ENCODE measurements at places on chromosomes 7 and 10.

DNA sequence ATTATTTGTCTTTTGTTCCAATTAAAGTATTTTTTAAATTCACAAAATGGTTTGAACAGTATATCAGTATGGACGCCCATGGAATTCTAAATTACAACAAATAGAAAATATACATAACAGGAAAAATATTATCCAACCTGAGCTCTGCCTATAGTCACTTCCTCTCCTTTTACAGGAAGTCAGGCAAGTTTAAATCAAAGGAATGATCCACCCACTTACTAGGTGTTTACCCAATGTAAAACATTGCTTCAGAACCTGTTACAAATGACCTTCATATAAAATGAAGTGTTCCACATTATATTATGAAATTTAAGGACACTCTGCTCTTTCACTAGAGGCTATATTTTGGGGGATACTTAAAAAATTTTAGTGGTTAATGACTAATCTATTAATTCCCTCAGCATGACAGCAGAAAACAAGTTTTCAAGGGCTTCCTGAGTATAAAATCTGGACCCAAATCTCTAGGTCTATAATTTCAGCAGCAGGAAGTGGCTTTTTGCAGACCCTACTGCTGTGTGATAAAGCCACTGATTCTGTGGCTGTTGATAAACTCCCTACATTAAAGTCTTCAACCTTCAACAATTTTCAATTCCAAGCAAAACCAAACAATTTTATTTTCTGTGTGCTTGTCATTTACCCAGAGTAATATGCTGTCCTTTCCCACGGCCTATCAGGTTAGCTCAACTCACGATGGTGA, 722.6 kb downstream of the GATA3 start:
- no peak for DNase-seq

DNA sequence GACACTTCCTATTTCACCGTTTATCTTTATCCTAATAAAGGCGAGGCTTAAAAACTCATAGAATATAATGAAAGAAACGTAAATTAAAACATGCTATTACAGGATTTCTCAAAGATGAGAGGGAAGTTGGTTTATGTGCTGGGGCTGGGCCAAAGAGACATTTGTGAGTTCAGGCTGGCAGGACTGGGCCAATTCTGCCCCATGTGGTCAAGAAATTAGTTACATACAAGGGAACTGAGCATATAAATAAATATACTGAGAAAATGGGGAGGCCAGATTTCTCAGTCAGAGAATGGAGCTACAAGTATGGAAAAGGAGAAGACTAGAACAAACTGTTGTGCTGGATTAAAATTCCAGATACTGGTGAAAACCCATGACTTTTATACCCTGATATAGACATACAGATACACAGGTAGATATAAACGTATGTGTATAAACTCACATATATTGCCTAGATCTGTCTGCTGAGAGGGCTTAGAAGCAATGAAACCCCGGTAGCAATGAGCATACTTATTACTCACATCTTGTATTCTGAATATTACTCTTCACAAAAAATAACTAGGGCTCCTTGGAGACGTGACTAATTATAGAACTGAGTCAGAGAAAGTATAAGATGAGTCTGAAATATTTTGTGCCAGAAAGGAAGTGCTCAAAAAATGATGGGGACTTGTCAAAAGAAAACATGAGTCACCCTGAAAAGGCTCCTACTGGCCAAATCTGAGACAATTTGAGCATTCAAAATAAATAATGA, 155.7 kb upstream of the FGFR2 start:
- peak; percentile 91 for DNase-seq

GRCh38 chr7:29265208-29265923, 70.8 kb downstream of the CHN2 start:
- peak; percentile 29 for DNase-seq

DNA sequence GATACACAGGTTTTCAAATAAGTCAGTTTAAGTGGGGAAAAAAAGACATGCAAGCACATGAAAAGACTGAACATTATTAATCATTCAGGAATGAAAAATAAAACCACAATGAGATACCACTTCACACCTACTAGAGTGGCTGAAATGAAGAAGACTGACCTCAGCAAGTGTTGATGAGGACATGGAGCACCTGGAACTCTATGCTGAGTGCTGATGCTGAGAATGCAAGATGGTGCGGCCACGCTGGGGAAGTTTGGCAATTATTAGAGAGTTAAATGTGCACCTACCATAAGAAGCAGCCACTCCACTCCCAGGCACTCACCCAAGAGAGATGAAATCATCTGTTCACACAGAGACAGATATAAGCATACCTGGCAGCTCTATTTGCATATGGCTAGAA, 32.9 kb upstream of the ELFN1 start:
- DNase-seq, result no peak

DNA sequence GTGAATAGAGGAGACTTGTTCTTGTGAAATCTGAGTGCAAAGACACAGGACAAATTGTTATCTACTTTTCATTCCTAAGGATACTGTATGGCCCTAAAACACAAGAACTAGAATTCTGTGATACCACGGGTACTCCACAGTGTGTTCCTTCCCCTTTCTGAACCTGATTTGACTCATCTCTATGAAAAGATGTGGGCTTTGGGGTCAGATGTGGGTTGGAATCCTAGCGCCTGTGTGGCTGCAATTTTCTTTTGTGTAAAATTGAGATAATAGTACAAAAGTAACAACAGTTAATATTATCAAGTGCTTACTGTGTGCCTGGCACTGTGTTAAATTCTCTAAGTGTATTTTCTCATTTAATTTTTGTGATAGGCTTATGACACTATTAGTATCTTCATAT, 8.1 kb downstream of the SRGN start:
- no peak for DNase-seq

- DNase-seq, result no peak
Observed at GRCh38 chr7:1601956-1602355, 32.1 kb upstream of the PSMG3 start.

DNA sequence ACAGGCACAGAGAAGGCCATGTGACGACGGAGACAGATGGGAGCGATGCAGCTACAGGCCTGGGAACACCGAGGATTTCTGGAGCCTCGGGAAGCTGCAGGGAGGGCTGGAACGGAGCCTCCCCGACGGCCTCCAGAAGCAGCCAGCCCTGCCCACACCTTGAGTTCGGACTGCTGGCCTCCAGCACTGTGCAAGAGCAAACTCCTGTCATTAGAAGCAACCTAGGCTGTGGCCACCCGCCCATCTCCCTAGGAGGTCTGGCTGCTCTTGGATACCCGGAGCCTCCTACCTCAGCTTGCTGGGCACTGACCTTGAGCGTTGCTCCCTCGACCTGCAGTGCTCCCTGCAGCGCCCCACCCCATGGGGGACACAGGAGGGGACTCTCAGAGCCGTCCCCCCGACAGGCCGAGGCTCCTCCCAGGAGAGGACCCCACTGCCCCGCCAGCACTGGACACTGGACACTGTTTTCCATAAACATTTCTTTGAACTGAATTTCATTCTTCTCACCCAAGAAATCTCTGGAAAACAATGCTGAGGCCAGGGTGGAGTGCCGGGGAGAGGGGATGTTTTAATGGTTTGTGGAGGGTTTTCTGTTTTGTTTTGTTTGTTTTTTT, 22.5 kb upstream of the TNRC18 start:
- no peak for DNase-seq

DNA sequence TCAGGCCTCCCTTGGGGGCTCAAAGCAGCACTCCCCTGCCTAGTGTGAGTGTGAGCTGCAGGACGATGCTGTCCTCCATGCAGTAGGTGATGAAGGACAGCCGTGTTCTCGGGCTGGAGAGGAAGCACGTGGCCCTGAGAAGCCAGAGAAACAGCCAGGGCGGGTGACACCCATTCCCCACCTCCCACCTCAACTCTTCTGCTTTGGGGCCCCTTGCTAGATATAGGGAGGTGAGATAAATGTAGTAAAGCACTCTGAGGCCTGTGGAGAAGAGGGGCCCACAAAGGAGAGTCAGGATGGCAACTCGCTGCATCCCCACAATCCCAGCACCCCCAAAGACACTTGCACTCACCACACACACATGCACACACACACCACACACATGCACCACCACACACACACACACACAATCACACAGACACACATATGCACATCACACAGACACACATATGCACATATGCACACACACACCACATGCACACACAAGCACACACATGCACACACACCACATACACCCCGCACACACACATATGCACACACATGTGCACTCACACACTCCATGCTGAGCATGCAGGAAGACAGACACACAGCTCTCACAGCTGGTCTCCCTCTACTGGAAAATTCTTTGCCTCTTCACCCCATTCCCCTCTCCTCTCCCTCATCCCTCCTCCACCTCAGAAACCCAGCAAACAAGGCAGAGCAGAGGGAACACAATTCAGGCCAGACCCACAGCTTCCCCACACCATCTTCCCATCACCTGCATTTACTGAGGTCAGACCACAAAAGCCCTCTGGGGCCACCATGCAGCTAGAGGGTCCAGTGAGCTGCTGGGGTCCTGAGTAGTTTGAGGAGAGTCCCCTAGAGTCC, 30.5 kb downstream of the ANXA8 start:
- no peak for DNase-seq

- no peak for DNase-seq
Observed at GRCh38 chr10:32332299-32332750, 14.6 kb downstream of the EPC1 start.

DNA sequence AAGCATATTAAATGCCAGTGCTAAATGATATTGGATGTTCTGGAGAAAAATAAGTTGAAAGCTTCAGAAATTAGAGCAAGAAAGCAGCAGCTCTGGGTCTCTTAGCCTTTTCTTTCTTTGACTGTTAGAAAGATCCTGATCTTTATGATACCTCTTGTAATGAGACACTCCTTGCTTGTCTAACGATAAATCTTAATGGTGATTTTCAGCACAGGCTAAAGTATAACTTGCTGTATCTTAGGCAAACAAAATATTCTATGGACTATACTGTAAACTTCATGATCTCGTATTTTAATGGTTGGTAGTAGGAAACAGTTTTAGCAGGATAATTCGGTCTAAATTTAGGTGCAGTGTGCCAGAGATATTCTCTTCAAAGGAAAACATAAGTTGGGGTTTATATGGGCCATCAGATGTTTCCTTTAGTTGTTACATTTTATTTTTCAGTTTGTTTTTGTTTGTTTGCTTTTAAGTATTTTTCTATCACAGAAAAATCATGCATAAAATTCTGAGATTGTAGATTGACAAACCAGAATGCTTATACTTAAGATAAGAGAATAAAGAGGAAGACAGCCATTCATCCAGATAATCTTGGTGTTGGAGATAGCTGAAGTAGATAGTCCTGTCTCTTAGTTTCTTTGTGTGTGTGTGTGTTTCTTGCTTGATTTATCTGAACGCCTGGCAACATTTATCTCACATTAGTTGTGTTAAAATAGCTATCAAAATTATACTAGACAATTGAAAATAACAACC, 4.7 kb downstream of the CASD1 start:
- DNase-seq, result no peak

DNA sequence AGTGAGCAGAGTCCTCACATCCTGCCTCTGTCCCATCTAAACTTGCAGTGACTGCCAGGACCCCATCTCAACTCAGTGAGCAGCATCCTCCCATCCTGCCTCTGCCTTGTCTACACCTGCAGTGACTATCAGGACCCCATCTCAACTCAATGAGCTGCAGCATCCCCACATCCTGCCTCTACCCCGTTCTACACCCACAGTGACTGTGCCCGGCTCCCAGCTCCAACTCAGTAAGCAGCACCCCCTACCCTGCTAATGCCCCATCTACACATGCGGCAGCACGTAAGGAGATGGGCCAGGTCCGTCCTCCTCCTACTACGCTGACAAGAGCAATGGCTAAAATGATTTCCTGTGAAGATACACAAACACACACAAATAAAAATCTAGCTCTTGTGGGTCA, 65.5 kb downstream of the TNS3 start:
- DNase-seq, result no peak

- DNase-seq, result no peak
Observed at GRCh38 chr10:47334466-47335295, 12.4 kb downstream of the GDF2 start.

- no peak for DNase-seq
Observed at GRCh38 chr10:110378533-110379108, 73.9 kb upstream of the SMNDC1 start.

- peak; percentile 89 for DNase-seq
Observed at GRCh38 chr10:15789793-15790525, 70.2 kb upstream of the ITGA8 start.

- peak; percentile 65 for DNase-seq
Observed at GRCh38 chr10:77188521-77188920, 449.1 kb downstream of the KCNMA1 start.

DNA sequence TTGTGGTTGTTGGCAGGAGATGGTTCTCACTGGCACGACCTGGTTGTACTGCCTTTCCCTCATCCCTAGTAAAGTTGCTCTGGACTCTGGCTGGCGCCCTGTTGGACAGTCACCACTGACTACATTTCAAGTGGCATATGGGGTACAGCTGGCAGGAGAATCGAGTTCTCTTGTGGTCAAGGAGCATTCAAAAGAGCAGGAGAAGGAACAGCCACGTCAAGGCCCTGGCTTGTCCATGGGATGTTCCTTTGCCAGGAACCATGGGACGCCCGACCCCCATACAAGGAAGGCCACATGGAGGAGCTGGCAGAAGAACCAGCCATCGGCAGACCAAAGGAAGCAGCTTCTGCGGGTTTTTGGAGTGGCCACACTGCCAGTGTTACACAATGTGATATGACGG, 87.0 kb upstream of the SLC25A13 start:
- no peak for DNase-seq

DNA sequence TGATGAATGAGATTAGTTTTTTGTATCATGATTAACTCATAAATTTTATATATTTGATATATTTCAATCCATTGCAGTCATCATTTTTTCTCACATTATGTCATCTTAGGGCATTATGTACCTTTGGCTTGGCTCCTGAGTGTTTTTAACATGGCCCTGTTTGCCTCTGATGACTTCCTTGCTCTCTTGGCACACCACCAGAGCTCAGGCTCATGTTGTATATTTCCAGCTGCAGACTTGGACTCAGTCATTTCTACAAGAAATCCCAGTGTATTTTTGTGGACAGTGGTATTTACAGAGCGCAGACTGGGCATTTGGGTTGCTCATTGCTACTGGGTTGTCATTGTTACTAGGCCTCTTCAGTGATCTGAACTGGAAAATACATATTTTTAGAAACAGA, 188.5 kb downstream of the ADRA2A start:
- DNase-seq, result no peak

- no peak for DNase-seq
Observed at GRCh38 chr7:149355390-149356048, 93.5 kb downstream of the ZNF783 start.

- no peak for DNase-seq
Observed at GRCh38 chr7:158705234-158705850, 738 bp upstream of the NCAPG2 start.

- no peak for DNase-seq
Observed at GRCh38 chr7:1233333-1234048, 819 bp downstream of the UNCX start.

DNA sequence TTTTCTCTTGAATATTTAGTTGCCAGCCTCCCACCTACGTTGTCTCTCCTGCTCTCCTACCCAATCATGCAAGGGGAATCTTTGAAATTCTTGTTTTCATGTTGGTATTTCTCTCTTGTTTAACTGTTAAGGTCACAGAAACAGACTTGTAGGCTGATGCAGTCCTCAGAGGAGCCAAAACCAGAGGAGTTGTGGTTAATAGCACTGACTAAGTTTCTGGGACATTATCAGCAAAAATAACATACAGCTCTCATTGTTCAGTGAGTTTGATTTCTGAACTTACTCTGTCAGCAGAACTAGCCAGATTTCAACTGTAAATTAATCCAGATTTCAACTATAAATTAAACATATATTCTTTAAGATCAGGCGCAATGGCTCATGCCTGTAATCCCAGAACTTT, 11.1 kb upstream of the CUL1 start:
- DNase-seq, result no peak

GRCh38 chr10:126646110-126646509, 24.4 kb downstream of the C10orf90 start:
- no peak for DNase-seq

GRCh38 chr7:28533731-28534531, 121.6 kb downstream of the CREB5 start:
- peak; percentile 54 for DNase-seq

Measured in stromal cell of bone marrow (primary cell).